ENCODE measurements at places on chromosomes 2 and 18.

GRCh38 chr2:41847744-41848441, 199.9 kb upstream of the PKDCC start:
- no peak for DNase-seq

- DNase-seq, result no peak
Observed at GRCh38 chr2:70982971-70983370, 4.5 kb downstream of the ANKRD53 start.

GRCh38 chr2:173984866-173985604, 19.9 kb upstream of the SP3 start:
- no peak for DNase-seq

- DNase-seq, result peak; percentile 54
Observed at GRCh38 chr2:196149948-196150347, 21.4 kb downstream of the STK17B start.

DNA sequence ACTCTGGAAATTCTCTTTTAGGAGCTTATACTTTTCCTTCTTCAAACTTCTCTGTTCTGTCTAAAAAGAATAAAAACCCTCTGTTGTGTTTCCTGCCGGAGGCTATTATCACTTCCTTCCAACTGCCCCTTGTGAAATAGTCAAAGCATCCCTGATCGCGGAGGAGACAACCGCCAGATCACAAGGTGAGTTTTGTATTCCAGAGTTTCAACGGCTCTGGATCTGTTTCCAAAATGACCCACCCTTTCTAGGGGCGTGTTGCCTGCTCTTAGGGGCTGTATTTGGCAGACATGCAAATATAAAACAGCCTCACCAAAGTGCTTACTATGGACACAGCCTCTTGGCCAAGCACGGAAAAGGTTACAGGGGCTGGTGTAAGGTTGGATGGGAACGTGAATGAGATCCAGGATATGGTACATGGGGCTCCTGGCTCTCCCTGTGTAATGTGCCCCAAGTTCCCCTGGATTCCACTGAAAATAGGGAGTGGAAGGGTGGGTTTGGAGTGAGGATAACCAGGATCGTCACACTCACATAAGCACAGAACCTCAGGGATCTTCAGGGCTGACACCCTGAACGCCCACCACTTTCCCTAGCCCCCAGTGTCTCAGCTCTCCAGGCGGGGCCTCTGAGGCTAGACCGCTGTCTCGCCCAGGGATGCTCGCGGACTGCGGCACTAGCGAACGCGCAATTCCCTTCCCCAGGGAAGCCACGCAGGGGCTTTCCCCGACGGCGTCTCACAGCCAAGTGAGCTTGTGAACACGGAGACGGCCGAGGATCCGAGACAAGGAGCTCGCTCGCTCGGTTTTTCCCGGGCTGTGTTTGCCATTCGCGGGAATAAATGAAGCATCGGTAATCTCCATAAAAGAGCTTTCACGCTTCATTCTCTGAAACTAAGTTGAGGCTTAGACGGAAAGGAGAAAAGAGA, 14.4 kb downstream of the EN1 start:
- no peak for DNase-seq

- no peak for DNase-seq
Observed at GRCh38 chr2:135638825-135639224, 102.8 kb upstream of the UBXN4 start.
